NCI-H526 (cell line): ENCODE measurements at places on chromosomes 4 and X.

DNA sequence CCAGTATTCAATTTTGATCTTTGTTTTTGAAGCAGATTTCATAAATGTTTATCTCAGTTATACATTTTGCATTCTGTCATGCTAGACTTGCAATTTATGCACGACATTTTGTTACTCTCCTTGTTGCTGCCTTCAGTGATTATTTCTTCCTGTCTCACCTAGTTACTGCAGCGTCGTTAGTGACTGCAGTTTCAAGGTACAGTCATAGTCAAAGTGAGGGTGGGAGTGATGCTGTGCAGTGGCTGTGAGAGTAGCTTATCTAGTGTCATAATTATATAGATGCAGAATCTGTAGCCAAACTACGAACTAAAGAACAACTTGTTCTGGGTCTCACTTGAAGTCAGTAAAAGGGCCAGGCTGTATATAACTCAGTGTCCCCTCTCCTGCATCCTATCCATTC lies 69.8 kb downstream of the GPR101 start:
- DNase-seq: no peak

DNA sequence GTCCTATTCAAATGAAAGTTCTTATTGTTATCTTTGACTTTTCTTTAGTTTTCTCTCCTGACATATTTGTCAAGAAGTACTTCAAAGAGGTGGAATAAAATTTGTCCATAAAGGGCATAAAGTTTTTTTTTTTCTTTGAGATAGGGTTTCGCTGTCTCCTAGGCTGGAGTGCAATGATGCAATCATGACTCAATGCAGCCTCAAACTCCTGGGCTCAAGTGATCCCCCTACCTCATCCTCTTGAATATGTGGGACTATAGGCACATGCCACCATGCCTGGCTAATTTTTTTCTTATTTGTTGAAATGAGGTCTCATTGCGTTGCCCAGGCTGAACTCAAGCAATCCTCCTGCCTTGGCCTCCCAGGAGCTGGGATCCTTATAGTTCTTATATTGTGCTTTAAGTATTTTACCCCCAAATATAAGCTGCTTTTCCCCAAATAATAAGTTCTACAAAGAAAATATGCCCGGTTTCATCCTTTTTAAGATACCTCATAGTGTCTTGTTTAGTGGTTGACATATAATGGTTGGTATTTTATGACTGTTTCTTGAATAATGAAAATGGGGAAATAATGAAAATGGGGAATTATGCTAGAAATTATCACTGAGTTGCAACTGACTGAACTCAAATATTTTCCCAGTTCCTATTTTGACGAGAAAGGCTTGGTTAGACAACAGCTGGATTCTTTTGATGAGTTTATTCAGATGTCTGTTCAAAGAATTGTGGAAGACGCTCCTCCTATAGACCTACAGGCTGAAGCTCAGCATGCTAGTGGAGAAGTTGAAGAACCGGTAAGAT lies 11.6 kb downstream of the POLR2B start:
- DNase-seq: no peak

DNA sequence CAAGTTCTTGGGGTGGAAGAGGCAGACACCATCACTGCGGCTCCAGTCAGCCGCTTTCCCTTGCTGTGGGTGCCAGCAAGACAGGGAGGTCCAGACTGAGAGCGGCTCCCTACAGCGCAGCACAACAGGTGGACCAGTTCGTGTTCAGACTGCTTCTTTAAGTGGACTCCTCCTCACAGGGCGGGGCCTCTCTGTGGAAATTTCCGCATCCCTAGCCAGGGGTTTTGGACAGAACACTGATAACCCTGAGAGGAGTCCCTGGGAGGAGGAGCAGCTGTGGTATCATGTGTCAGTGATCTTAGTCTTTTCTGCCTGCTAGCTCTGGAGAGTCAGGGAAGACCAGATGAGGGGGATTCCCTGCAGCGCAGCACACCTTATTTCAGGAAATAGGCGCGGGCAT lies 48.5 kb downstream of the MAGEC2 start:
- no peak for DNase-seq

DNA sequence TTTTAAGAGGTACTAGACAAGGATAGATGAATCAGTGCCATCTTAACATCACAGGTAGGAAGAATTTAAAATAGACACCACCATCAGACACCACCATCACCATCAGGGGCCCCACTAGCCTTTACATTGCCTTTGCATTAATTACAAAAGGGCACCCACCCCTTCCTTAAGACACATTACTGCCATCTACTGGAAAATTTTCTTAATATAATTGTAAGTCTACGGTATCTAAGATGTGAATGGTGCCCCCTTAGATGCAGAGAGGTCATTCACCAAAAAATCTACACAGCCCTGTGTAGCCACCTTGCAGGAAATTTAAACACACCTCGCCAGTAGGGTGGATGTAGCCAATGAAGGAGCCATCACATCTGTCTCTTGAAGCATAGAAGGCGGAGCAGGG lies 184.1 kb downstream of the MID1IP1 start:
- peak; percentile 69 for DNase-seq

DNA sequence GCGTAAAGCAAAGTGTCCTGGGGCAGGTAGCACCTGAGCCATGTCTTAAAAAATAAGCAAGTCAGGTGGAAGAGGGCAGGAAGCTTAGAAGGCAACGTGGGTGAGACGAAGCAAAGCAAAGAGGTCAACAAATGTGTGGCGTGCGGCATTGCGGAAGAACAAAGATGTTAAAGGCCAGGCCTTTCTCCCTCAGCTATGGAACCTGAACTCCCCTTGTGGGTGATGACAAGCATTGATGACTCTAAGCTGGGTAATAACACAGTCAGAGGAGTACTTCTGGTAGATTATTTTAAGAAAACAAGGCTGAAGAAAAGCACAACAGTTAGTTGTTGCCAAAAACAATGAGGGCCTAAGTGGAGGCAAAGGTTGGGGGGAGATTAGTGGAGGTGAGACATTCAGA lies 29.0 kb upstream of the SORBS2 start:
- no peak for DNase-seq

- DNase-seq: no peak
Observed at GRCh38 chrX:133590703-133591505, 175.6 kb upstream of the GPC4 start.

DNA sequence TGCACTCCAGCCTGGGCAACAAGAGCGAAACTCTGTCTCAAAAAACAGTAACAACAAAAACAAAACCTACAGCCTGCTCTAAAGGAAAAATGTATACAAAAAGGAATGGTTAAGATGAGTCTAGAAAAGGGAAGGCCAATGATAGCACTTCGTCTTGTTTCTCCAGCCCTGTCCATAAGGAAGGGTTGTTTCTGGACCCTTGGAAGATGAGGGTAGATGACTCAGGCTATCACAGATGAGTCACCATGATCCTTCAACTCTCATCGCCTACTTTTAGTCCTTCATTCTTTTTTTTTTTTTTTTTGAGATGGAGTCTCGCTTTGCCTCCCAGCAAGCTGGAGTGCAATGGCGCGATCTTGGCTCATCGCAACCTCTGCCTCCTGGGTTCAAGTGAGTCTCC lies 8.8 kb downstream of the PLA2G12A start:
- DNase-seq: no peak

- DNase-seq: no peak
Observed at GRCh38 chr4:18980516-18981233, 959.1 kb upstream of the LCORL start.

- DNase-seq: no peak
Observed at GRCh38 chrX:67613996-67614395, 70.2 kb downstream of the AR start.

- DNase-seq: no peak
Observed at GRCh38 chr4:8657381-8658088, 65.0 kb downstream of the CPZ start.
